ENCODE measurements at places on chromosomes 5 and 9.

DNA sequence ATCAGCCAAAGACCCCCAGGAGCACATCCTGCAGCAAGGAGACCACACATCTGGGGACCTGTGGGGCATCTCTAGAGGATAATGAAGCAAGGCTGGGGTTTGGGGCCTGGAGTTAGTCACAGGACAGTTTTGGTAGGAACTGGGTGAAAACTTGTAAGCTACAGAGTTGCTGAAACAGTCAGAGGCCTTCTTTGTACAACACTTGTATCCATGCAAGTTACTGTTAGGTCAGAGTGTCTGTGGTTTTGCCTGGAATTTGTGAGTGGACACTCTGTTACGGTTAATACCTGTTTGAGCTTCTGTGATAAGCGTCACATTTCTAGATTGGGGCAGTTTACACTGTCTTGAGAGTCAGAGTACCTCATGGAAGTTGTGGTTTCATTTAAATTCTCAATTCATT is 22.6 kb upstream of the ASPN start:
- DNase-seq = no peak

DNA sequence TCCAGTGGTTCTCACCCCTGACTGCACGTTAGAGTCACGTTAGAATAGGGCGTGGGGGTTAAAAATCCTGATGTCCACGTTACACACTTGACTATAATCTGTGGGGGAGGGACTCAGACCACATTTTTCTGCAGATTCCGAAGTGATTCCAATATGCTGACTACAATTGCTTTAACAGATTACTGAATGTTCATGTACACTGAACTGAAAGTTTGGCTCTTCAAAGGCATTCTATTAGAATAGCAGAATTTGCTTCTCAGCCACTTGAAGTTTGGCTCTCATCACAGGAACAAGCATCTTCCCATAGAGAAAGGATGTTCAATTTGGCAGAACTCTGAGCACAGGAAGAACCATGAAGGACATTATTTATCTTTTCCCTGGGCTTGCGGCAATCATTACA is 84.5 kb downstream of the HAPLN1 start:
- DNase-seq = peak; percentile 17

- no peak for DNase-seq
Measured at GRCh38 chr5:181044093-181044599, 4.1 kb downstream of the BTNL9 start.

DNA sequence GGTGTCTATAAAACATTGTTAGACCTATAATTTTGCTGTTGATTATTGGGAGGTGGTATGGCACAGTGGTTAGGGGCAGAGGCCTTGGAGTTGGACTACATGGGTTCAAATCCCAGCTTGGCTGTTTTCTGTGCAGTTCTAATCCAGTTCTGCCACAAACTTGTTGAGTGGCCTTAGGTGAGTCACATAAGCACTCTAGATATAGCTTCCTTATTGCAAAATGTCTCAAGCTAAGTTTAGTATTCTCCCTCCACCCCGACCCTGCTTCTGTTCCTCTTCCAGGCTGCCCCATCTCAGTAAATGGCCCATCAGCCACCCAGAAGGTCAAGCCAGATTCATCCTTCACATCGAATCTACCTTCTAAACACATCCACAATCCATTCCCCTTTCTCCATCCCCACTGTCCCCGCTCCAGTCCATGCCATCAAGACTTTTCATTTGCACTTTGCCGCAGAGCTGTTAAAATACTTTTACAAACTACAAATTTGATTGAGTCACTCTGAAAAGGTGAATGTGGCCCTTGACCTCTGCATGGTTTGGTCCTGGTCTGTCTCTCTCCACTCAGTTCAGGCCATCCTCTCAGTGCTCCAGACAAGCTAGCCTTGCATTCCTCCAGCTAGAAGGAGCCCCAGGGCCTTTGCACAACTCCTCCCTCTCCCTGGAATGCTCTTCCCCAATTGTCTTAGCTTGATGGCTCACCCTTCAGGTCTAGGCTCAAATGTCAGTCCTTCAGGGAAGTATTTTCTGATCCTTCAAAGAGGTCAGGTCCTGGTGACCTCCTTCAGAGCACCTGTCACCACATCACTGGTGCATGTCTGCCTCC is 10.0 kb upstream of the HDHD3 start:
- DNase-seq = no peak

GRCh38 chr5:33611877-33612276 is 171.1 kb downstream of the TARS1 start:
- DNase-seq = no peak

- DNase-seq = no peak
Measured at GRCh38 chr5:76625087-76625815, 2.0 kb upstream of the F2RL2 start.

GRCh38 chr5:79493596-79494345 is 20.2 kb downstream of the HOMER1 start:
- no peak for DNase-seq

DNA sequence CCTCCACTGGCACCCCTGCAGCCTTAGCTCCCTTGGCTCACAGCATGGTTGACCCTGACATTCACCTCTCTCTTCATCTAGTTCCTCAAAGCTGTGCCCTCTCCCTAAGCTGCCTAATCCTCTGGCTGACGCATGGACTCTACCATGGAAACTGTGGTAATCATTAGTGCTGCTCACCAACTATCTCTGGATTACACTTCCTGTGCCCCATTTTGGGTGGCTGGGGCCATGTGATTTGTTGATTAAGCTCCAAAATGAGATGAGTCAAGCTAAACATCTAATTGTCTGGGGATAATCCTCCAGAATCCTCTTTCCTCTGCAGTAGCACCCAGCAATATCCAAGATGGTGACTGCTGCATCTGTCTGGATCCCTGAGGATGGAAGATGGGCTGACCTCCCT is 264.4 kb downstream of the SH3GL2 start:
- DNase-seq = no peak

GRCh38 chr9:130430734-130431535 is 13.8 kb upstream of the ASS1 start:
- no peak for DNase-seq

DNA sequence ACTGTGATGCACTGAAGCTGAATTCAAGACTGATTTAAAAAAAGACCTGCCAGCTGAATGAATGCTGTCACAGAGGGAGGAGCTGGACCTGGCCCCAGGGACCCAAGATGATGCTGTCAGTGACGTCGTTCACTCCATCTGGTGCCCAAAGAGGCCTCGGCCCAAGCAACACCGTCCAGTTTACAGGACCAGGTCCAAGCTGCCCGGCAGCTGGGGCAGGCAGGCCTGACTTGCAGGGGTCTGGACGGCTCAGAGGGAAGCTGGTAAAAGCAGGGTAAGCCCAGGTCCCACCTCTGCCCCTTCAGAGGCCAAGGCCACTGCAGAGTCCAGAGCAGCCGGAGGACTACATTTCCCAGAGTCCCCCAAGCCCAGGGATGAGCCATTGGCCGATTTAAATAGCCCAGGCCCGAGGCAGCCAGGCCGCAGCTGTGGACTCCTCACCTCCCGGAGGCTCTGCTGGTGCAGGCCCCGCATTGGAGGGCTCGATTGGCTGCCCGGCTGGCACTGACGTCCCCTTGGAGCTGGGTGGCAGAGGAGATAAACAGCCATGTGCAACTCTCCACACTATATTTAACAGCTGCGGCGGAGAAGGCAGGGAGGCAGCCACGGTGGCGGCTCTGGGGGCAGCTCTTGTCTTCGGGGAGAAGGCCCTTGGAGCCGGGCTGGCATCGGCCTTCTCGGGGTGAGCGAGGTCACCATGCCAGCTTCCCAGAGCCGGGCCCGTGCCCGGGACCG is at the start of gene PLPP7:
TSS of gene PLPP7 (plus strand) at position 423 of the 735 bp plus-strand sequence. CDS start at position 698, 275 bp downstream.
- peak; percentile 40 for DNase-seq

GRCh38 chr5:74244406-74244805 is 396.1 kb downstream of the ENC1 start:
- no peak for DNase-seq

GRCh38 chr5:38921174-38921573 is 75.4 kb downstream of the OSMR start:
- no peak for DNase-seq

GRCh38 chr5:39826051-39826450 is 401.3 kb upstream of the DAB2 start:
- DNase-seq = no peak

DNA sequence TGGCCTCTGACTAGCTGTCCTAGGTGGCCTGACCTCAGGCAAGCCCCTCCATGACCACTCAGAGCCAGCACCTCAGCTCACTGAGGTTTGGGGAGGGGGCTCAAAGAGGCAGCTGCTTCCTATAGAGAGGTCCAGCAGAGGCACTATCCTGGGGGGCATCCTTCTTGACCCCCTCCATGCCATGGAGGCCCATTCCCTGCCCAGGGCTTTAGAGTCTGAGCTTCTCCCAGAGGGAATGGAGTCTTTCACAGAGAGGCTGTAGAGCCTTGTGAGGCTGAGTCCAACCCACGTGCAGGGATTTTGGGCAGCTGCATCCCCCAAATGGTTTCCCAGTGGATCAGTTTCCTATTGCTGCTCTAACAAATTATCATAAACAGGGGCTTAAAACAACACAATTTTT is 16.9 kb downstream of the IRF1 start:
- no peak for DNase-seq
